Ovary (tissue), 10 donors: ENCODE measurements at places on chromosomes 12 and 14. TPM values are rescaled to one million over a fixed set of nuclear protein-coding genes. Genes with fewer than 3 reads are reported as not detected.
A peak's percentile ranks its signal among the peaks of the same experiment; 100 is the strongest.

The HPD gene
- 4.8 TPM for total RNA-seq

The FAIM2 gene
- 19.3 TPM for total RNA-seq

The OR4K5 gene
- total RNA-seq = not detected

The TMEM52B gene
- total RNA-seq = 0.69 TPM

The TMEM119 gene
- 0.72 TPM for total RNA-seq

The WNT5B gene
- 20.3 TPM for total RNA-seq

The CLIP1 gene
- 42.3 TPM for total RNA-seq

The VWF gene
- total RNA-seq = 68.5 TPM

The ARHGEF25 gene
- 22.1 TPM for total RNA-seq

DNA sequence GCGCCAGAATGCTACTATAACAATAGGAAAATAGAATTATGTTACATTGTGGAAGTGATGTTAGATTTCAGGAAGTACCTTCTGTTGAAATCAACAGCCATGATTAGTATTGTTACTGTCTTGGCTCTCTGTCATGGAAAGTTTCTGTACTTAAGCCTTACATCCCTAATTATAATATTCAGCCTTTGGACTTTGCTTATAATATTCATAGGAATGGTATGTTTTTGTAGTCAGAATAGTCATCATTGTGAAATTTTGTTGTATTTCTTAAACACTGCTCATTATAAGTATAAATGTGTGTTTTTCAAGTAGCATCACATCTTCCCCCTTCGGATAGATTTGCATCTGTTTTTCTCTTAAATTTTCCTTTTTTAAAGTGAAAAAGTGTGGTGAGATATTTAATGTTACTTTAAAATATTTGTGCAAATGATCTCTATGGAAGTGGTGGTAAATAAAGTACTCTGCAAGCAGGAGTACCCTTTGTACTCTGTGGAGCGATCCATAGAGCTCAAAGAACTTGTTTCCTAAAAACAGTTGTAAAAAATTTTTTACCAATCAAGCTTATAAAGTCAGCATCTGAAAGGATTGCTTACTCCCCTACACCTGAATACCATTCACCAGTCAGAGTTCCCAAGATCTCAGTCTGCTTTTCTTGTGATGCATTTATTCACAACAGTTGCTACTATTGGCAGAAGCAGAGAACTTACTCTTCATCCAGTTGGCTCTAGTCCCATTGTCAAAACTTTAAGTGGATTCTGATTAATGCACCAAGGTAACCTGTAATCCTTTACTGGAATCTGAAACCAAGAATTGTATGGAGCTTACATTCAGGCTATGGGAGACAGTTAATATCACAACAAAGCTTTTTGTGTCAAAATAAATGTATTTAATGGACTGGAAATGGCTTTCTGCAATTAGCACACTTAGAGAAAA lies 87.8 kb downstream of the RIC8B start:
- no peak overlapping the region for H3K27ac ChIP-seq
- H3K27me3 ChIP-seq = no peaks in the 10 kb centered on the region
- no peaks in the 10 kb centered on the region for H3K4me1 ChIP-seq

GRCh38 chr14:77082356-77082755 lies 15.7 kb upstream of the CIPC start:
- H3K27me3 ChIP-seq = no peaks in the 10 kb centered on the region
- DNase-seq = no peak
- no peak overlapping the region for H3K27ac ChIP-seq

- H3K4me1 ChIP-seq = no peaks in the 10 kb centered on the region
- DNase-seq = no peak
- no peak overlapping the region for H3K4me3 ChIP-seq
- H3K27ac ChIP-seq = no peak overlapping the region
- H3K36me3 ChIP-seq = no peaks in the 10 kb centered on the region
These were observed 126.3 kb upstream of the FBXO33 start for GRCh38 chr14:39558525-39558924.

- no peaks in the 10 kb centered on the region for H3K4me1 ChIP-seq
- H3K27ac ChIP-seq = no peak overlapping the region
- H3K36me3 ChIP-seq = no peaks in the 10 kb centered on the region
- DNase-seq = no peak
These were observed 76.4 kb downstream of the GPATCH2L start for GRCh38 chr14:76228138-76228537.

DNA sequence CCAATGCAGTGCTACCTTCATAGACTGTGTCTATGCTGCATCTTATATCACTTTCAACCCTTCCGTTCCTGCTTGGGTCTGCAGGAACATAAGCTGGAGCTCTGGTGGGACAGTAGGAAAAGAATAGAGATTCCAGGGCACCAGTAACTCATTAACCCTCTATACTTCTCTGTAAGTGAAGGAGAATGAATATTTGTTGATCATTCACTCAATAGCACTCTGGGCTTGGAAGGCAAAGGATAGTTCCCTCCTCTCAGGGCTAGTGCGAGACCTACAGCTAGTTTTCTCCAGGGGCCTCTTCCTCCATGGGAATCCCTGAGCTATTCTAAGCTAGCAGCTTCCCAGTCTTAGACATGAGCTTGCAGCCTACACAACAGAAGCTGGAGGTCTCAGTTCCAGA lies 84.7 kb downstream of the BMP4 start:
- H3K4me1 ChIP-seq = no peaks in the 10 kb centered on the region
- H3K27me3 ChIP-seq = no peaks in the 10 kb centered on the region
- no peak for DNase-seq

DNA sequence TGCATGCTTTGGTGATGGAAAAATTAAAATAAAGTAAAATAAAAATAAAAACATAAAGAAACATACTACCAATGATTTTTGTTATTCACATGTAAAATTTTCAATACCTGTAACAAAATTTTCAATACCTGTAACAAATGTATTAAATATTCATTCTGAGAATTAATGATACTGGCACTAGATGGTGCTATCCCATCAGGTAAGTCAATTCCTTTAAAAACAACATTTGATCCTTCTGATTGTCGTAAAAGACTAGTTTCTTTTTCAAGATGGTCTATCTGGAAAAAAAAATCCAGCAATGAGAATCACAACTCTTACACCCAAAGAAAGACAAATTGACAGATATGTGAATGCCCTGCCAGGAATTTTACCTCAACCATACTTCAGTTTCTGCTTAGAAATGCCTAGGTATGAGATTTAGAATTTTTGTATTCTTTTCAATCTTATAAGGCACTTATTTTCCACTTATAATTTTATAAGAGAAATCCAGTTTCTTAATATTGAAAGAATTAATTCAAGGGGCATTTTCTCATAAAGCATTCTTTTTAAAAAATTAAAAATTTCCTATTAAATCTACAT lies 30.7 kb downstream of the CEP290 start:
- no peak overlapping the region for H3K27ac ChIP-seq
- no peak for DNase-seq
- no peaks in the 10 kb centered on the region for H3K27me3 ChIP-seq
- no peaks in the 10 kb centered on the region for H3K4me1 ChIP-seq
- no peak overlapping the region for H3K4me3 ChIP-seq
- H3K36me3 ChIP-seq = no peaks in the 10 kb centered on the region

DNA sequence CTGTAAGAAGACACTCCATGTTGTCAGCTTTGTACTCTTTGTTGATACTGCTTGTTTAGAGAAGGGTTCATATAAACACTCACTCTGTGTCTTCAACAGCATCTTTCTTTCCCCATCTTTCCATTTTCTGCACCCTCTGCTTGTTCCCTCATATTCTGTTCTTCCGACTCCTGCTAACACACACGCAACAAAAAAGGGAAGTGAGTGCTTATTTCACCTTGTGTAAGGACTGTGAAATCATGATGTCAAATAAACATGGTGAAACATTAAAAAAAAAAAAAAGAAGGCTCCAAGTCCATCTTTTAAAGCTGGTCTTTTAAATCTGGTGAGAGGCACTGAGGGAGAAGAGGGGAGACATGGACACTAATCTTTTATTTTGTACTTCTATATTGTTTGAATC lies 145.4 kb downstream of the RPAP3 start:
- no peaks in the 10 kb centered on the region for H3K36me3 ChIP-seq
- no peak overlapping the region for H3K4me3 ChIP-seq
- H3K4me1 ChIP-seq = no peaks in the 10 kb centered on the region
- H3K27me3 ChIP-seq = no peaks in the 10 kb centered on the region

GRCh38 chr14:68696721-68697495 lies 96.0 kb downstream of the ZFP36L1 start:
- H3K36me3 ChIP-seq = no peaks in the 10 kb centered on the region
- H3K27me3 ChIP-seq = no peaks in the 10 kb centered on the region
- DNase-seq = no peak
- H3K4me3 ChIP-seq = no peak overlapping the region

DNA sequence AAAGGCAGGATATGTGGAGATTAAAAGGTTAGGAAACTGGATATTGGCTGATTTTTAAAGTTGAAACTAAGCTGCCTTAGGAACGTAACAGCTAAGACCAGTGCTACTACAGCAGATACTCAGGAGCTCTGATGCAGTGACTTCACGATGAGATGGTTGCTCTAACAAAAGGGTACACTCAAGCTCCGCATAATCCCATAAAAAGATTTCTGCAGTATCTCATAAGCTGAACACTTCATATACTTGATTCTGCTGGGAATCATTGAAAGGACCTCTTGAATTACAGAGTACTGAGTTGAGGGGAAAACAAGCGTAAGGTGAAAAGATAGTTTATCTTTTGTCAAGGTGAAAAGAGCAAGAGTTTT lies 3.7 kb downstream of the RNF10 start:
- peaks cover 34% of the 10 kb centered on the region for H3K4me1 ChIP-seq
- no peak overlapping the region for H3K4me3 ChIP-seq
- H3K36me3 ChIP-seq = no peaks in the 10 kb centered on the region
- DNase-seq = no peak

DNA sequence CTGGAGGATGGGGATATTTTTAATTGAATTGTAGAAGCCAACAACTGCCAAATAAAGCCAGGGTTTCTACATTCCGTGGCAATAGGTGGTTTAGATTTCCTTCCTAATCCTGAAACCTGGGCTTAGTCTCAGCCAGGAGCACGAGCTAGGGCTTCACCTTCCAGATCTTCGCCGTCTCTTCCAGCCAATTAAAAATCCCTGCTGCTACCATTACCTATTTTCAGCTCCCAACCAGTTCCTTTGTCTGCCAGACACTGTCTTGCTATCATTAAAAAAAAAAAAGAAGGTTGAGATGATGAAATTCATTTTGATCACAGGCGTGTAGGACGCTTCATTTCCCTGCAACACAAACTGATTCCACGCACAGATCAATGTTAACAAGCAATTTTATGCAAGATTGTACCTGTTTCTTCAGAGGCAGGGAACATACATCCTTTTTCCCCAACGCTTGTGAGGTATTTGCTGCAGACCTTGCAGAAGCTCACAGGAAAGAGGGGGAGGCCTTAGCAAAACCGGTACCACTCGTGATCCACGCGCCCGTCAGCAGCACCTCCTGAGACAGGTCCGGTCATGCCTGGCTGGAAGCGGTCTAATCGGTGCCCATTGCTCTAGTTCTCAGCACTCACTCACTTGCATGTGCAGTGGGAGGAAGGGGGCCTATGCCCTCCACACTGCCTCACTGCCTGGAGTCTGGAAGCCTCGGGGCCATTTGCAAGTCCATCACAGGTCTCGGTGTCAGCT lies 65.1 kb downstream of the SLC6A12 start:
- no peaks in the 10 kb centered on the region for H3K36me3 ChIP-seq
- H3K27me3 ChIP-seq = no peaks in the 10 kb centered on the region
- no peak for DNase-seq
- H3K4me3 ChIP-seq = no peak overlapping the region
- peaks cover 5% of the 10 kb centered on the region for H3K4me1 ChIP-seq
- H3K27ac ChIP-seq = no peak overlapping the region

DNA sequence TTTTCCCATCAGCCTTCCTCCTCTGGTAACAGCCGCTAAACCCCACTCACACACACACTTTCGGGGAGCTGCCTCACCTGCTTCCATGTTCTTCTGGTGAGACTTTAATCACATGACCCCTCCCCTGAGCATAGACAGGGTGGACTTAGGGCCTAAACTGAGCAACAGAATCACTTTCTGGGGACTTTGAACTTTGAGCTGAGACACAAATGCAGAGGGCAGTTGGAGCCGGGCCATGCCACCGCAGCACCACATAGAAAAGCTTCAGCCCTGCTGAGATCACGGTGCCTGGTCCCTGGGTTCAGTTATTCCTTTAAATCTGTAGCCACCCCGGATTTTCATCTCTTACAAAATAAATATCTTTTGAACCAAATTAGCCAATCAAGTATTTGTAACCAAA lies 18.4 kb upstream of the MAP3K9 start:
- no peak overlapping the region for H3K4me3 ChIP-seq
- H3K27me3 ChIP-seq = no peaks in the 10 kb centered on the region
- DNase-seq = no peak
- no peak overlapping the region for H3K27ac ChIP-seq

- no peaks in the 10 kb centered on the region for H3K36me3 ChIP-seq
- H3K4me3 ChIP-seq = no peak overlapping the region
- no peaks in the 10 kb centered on the region for H3K27me3 ChIP-seq
- no peaks in the 10 kb centered on the region for H3K4me1 ChIP-seq
- H3K27ac ChIP-seq = no peak overlapping the region
- no peak for DNase-seq
These were observed 48.9 kb downstream of the LRRIQ1 start for GRCh38 chr12:85085066-85085465.

DNA sequence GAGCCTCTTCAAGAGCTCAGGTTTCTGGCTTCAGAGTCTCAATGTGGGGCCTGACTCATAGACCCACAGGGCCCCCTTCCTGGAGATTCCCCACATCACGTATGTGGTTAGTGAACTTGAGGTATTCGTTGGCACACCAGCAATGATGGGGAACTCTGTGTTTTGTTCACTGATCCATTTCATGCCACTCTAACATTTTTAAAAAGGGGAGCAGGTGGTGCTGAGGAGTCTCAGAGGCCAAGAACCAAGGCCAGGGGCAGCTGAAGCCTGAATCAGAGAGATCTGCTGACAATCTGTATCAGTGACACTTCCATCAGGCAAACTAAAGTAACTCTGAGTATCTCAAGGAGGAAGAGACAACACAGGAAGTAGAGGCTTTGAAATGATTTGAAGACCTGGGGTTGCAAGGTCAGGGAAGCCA lies 323.4 kb downstream of the VRK1 start:
- no peaks in the 10 kb centered on the region for H3K27me3 ChIP-seq
- no peak for DNase-seq
- no peak overlapping the region for H3K4me3 ChIP-seq
- no peak overlapping the region for H3K27ac ChIP-seq
- H3K36me3 ChIP-seq = no peaks in the 10 kb centered on the region

DNA sequence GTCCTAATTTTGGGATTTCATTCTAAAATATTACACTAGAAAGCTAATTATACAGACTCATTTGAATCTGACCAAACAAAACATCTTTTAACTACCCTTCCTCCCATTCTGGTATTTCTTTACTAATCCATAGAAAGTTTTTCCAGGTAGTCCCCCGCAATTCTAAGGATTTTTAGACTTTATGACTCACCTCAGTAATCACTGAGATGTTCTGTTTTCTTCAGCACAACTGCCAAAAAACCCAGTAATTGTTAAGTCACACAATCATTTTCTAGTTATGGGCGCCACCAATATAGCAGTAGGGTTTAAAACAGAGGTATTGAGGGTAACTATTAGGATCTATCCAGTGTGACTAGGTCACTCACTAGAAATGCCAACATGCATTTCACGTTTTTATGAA lies 1.6 kb upstream of the ARID4A start:
- H3K27me3 ChIP-seq = no peaks in the 10 kb centered on the region
- peaks cover 7% of the 10 kb centered on the region for H3K4me1 ChIP-seq
- H3K36me3 ChIP-seq = no peaks in the 10 kb centered on the region
- H3K4me3 ChIP-seq = peak overlapping the region; percentile 59

GRCh38 chr12:58765076-58765475 lies 155.2 kb downstream of the LRIG3 start:
- peaks cover 4% of the 10 kb centered on the region for H3K4me1 ChIP-seq
- DNase-seq = no peak
- H3K4me3 ChIP-seq = no peak overlapping the region
- no peaks in the 10 kb centered on the region for H3K36me3 ChIP-seq
- H3K27ac ChIP-seq = no peak overlapping the region
- no peaks in the 10 kb centered on the region for H3K27me3 ChIP-seq

- no peaks in the 10 kb centered on the region for H3K4me1 ChIP-seq
- no peak overlapping the region for H3K27ac ChIP-seq
- H3K36me3 ChIP-seq = no peaks in the 10 kb centered on the region
- H3K4me3 ChIP-seq = no peak overlapping the region
These were observed 36.8 kb downstream of the FLVCR2 start for GRCh38 chr14:75615200-75615599.
